Activated T-cell treated with anti-CD3 and anti-CD28 coated beads, Interleukin-2, amount 50 U/mL, for 48 hours (primary cell): ENCODE measurements at places on chromosomes 7 and 10.
A peak's percentile ranks its signal among the peaks of the same experiment; 100 is the strongest.

- no peak for DNase-seq
Measured at GRCh38 chr7:91636129-91636724, 244.3 kb downstream of the MTERF1 start.

GRCh38 chr10:28595613-28596012, 62.7 kb downstream of the WAC start:
- DNase-seq: no peak

DNA sequence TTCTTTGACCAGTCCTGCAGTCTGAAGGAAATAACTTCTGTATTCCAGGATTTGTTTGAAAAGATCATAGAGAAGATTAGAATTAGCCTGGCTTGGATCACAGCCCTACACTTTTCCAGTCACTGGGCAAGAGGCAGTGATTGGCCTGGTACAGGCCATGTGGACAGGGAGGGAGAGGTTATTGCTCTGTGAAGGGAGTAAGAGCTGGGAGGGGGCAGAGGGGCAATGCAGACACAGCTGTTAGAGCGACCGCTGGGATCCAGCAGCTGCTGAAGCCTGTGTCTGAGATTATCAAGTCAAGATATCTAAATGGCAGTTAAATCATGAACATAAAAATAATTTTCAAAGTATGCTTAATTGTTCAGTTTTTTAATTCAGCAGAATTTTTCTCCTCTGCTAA, 257.3 kb downstream of the SDK1 start:
- DNase-seq: no peak

- no peak for DNase-seq
Measured at GRCh38 chr7:84134169-84134568, 60.4 kb downstream of the SEMA3A start.

DNA sequence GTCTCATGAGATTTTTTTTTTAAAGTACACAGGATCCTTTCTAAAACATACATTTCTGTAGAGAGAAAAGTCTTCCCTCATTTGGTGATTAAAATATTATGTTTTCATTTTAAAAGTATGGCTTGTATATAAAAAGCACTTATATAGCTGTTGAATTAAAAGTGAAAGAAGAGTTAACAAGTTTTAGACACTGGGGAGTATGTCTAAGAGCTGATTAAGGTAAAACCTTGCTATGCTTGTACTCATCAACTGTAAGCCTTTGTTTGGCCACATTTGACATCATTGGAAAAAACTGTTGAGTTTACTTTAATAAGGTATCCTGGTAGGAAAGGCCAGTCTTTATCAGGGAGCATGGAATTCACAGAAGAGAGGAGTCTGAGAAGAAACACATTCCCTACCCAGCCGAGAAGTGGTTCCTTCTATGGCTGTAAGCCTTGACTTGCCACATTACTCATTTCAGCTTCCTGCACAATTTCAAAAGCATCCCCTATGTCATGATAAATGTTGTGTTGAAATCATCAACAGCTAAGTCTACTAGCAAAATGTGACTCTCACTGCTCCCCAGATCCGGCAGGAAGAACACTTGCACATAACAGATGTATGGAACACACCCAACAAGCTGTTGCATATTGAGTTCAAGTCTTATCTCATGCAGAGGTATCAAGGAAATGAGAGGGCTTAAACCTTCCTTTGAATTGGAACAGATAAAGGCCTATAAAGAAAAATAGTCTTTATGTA, 171.8 kb upstream of the CDK1 start:
- no peak for DNase-seq

- DNase-seq: no peak
Measured at GRCh38 chr7:125375942-125376341, 446.3 kb upstream of the POT1 start.

DNA sequence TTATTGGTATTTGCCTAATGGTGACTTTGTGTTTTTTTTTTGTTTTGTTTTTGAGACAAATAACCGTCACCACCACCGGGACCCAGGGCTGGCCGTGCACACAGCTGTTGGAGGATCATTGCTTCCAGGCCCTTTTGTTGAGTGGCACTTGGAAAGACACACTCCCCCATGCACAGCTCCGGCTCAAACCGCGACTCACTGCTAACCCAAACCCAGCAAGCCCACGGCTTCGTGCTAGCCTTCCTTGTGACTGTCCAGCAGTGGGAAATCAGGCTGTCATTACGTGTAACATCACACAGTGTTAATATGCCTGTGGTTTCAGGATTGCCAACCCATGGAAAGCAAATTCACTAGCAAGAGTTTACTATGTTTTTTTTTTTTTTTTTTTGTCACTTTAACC, 17.4 kb downstream of the BNIP3 start:
- DNase-seq: no peak

DNA sequence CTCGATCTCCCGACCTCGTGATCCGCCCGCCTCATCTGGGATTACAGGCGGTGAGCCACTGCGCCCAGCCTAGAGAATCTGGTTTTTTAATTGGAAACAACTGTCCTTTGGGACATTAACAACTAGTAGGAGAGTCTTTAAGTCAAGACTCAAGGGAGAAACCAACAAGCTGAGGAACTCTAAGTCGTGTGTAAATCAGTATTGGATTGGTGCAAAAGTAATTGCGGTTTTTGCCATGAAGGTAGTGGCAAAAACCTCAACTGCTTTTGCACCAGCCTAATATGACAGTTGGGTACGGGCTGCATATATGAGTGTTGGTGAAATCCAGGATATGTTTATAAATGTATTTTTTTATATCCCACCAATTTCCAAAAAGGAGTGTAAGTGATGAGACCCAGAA, 113.9 kb upstream of the PLXNA4 start:
- no peak for DNase-seq

DNA sequence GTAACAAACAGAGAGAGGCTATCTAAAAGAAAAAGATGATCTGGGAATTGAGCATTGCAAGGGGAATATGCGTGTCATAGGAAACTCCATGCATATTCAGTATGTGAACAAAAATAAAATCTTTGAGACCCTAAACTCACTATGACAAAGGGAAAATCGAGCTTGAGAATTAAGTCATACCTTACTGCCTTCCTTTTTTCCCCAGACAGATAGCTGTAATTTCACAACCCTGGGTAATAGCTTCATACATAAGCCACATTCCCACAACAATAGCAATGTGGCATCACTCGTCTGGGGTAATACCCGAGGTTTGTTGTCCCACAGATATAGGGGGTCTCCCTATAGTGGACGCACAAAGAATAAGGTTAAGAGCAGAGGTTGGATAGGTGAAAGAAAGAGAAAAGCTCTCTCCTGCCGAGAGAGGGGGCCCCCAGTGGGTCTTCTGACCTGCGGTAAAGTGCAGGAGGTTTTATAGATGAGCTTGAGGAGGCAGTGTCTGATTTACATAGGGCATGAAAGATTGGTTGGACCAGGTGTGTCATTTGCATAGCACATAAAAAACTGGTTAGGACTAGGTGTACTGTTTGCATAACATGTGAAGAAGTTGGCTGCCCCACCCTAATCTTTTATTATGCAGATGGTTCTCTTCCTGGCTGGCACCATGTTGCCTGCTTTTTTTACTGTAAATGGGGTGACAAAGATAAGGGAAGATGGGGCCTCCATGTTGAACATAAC, 11.6 kb downstream of the CYP3A43 start:
- DNase-seq: no peak

DNA sequence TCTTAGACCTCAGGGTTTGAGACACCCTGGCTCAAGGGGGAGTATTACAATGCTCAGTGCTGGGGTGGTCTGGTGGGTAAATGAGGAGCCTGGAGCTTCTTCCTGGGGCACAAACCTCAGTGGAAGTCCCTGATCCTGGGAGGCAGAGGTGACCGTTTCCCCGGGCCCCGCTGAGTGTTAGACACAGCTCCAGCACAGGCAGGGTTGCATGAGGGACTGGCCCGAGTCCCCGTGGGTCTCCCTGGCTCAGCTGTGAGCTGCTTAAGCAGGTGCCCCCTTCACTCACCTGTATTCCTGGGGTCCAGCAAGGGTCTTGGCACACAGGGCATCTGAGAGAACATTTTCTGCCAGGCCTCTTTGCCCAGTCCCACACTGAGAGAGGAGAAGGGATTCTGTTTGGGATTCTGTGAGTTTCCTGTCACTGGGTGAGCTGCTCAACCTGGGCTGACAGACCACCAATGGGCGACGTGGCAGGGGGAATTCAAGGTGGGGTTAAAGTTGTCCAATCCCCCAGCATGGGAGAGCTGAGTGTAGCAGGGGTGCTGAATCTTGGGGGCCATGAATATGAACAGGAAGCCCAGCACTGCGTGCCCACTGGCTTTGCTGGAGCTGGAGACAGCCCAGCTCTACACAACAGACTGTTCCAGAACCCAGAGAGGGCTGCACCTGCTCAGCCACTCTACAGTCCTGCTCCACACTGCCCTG, 29.9 kb downstream of the DDIT4 start:
- DNase-seq: peak; percentile 55

- DNase-seq: no peak
Measured at GRCh38 chr7:14570750-14571607, 331.6 kb downstream of the DGKB start.

- no peak for DNase-seq
Measured at GRCh38 chr10:18463673-18464211, 187.6 kb downstream of the NSUN6 start.

DNA sequence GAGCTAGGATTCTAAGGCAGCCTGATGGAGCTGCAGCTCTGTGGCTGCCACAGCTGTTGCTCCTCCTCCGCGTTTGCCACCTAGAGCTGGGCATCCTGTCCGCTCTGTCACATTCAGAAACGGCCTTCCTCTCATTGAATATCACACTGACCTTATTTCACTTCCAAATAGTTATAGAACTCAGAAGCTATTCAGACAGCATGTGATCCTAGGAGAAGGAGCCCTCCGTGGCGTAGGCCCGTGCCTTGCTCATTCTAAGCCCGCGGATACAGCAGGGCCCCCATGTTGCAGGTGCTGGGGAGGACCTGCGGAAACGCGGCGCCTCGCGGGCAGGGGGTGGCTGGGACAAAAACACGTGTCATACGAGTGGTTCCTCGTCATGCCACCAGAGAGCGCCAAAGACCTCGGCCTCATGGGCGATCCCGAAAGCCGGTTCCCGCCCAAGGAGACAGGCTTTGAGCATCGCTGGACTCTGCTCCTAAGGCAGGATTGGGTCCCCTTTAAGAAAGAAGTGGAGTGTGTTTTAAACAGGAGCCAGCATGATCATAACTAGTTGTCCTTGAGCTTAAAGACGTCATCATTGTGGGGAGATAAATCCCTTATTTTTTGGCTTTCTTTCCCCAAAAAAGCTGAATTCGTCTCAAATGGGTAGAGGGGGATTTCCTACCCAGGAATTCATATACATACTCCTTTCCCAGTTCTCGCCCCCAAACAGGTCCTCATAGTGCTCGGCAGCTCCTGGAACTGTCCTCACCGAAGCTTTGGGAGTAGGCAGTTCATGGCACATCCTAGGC, 17.9 kb upstream of the FIGNL1 start:
- peak; percentile 90 for DNase-seq

DNA sequence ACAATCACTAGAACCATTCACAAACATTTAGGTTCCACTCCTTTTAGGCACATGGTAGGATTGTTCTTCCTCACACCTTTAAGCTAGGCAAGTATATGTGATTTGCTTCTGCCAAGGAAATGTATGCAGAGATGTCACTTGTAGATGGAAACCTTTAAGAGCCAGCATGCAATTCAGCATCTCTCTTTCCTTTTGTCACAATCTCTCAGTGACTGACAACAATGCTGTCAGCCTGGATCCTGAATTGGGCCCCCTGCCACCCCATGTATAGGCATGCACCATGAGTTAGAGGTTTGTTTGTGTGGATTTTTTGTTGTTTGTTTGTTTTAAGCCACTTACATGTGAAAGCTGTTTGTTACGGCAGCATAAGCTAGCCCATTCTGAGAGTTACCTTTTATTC, 169.6 kb upstream of the PDE1C start:
- DNase-seq: no peak

DNA sequence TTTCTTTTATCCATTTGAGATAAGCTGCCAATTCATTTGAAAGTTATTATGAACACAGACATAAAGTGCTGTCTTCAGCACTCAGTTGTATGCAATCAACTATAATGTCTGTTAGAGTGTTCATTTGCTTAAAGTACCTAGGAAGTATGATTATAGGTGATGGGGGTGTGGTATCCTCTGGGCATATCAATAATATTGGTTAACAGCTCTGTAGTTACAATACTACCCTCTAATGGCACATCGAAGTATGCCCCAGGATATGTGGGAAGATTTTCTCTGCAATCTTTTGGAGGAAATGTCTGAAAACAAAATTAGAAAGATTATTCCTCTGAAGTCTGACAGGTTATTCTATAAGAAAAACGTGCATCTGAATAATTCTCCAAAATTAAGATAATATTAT, 429.7 kb downstream of the ARL4A start:
- DNase-seq: no peak

DNA sequence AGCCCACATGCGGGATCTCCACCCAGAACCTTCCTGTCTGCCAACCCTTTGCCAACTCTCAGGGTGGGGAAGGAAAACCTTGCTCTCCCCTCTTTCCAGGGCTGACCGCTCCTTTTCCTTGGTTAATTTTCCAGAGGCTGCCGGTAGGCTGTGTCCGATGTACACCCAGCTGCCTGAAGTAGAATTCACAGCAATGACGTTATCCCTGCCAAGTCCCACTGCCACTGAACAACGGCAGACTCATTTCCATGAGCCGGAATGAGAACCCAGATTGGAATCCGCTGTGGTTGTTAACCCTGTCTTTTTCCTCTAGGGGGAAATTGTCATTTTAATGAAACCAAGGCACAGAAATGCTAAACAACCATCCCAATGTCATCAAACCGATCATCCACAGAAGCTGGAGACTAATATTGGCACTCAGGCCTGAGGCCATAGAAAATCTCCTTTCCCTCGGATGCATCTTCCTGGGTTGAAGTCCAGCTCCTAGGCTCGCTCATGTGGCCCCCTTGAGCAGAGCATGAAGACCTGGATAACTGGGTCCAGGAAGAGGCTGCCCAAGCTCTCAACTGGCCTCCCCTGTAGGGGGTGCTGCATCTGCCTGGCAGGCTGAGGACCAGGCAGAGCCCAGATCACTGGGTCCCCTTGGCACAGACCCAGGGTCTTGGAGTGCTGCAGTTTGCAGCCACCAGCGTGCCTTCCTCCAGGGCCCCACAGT, 30.4 kb downstream of the KLRG2 start:
- DNase-seq: no peak

DNA sequence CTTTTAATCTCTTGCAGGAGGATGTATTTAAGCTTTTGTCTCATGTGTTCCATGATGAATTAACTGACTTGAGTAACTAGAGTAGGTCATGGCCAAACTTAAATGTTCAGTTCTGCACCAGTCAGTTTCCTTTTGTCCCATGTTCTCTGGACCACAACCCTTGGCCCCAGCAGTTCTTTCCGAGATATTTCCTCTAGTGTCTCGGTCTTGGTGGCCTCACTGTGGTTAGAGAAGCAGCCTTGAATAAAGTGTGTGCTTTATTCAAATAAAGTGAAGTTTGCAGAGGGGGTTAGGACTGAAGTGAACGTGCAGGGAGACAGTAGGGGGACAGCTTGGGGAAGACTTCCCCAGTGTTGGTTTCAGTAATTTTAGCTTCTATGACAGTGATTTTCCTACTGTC, 9.3 kb downstream of the ZNF212 start:
- DNase-seq: peak; percentile 68
